ENCODE measurements at places on chromosomes 1 and 21.

DNA sequence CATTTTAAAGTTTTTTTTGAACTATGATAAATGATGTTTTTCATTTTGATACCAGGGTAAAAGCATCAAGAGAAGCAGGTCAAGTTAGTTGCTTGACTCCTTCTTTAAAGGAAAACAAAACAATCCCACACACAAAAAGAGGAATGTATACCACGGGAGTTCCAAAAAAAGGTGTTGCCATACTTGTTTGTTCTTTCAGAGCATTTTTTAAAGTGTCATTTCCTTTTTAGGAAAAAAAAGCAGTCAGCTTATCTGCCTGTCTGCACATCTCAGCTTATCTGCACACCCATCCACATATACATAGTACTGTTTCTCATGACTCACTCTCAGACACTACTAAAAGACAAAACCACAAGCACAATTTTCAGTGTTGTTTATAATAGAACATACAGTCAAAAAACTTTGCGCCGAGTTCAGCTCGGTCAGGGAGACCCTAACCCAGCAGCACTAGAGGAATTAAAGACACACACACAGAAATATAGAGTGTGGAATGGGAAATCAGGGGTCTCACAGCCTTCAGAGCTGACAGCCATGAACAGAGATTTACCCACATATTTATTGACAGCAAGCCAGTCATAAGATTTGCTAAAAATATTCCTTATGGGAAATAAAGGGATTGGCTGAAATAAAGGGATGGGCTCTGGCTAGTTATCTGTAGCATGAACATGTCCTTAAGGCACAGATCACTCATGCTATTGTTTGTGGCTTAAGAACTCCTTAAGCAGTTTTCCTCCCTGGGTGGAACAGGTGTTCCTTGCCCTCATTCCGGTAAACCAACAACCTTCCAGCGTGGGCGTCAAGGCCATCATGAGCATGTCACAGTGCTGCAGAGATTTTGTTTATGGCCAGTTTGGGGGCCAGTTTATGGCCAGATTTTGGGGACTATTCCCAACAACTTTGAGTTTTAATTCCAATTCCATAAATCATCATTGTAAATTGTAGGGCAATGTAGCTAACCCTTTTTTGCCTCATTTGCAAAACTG is 11.4 kb upstream of the MNDA start:
- peak; percentile 34 for DNase-seq

- DNase-seq = no peak
These were observed 2.1 kb downstream of the GALNT2 start for GRCh38 chr1:230068952-230069684.

DNA sequence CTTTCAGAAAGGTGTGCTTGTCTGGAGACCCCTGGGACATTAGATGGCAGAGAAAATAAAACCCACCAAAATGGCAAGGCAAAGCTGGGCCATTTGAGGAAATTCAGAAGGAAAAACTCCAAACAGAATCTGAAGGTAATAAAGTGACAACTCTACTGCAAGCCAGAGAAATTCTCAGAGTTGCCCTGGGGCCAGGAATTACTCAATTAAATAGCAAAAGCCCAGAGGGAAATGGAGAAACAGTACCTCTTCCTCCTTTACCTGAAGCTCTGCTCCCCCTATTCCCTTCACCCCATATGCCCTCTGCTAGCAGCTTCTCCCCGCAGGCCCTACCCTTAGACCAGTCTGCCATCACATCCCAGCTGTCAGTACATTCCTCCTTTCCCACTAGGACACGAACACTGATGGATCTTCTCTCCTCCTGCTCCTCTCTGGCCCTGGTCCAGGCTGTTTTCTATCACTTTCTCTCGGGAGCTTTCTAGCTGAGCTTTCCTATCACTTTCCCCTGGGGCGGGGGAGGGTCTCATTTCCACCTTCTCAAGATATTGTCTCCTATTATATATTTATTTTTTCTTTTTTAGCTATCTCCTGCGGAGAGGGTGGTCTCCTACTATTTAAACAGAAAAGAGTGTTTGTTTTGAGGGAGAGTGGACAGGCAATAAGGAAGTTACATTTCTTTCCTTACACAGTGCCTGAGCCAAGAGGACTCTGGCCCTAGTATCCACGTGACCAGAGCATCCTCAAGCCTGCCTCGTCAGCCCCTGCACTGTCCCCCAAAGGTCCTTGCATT is 47.7 kb upstream of the RBM15 start:
- DNase-seq = no peak

- DNase-seq = no peak
These were observed 7.1 kb downstream of the NRDC start for GRCh38 chr1:51871351-51871975.

DNA sequence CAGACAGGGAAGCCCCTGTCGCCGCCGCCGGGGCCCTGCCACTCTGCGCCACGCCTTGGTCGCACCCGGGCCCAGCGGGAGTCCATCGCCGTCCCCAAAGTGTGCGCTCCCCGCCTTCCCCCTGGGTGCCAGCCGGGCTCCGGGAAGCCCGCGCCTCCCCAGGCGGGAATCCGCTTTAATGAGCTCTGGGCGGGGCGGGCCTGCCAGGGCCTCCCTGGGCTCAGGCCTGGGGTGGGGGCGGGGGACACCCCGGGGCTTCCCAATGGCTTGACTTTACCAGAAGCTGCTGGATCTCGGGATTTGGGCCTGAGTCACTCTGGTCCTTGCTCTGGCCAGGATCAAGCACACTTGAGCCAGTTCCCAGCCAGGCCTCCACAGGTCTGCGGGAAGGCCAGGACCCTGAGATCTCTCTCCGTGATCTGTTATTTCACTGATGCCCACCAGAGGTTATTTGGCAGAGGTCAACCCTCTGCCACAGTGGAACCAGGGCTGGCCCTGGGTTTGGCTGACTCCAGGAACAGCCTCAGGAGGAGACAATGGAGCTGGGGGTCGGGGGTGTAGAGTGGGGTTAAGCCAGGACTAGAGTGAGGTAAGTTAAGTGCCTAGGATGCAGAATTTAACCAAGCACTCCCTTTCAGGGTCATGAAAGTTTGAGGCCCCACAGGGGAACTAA is 178.4 kb upstream of the EDN2 start:
- no peak for DNase-seq

DNA sequence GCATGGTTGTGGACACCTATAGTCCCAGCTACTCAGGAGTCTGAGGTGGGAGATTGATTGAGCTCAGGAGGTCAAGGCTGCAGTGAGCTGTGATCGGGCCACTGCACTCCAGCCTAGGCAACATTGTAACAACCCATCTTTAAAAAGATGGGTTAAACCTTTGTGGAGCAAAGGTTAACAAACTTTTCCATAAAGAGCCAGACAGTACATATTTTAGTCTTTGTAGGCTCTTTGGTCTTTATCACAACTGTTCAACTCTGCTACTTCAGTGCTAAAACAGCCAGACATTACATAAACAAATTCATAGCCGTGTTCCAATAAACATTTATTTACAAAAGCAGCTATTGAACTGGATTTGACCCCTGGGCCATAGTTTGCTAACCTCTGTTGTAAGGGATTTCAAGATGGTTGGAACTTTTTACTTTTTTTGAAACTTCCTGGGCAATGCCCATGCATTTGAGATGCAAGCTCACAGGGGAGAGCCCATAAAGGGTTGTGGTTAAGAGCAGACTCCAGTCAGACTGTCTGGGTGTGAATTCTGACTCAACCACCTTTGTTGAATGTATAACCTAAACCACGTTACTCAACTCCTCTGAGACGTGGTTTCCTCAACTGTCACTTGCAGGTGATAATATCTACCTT is 10.8 kb downstream of the INAVA start:
- peak; percentile 77 for DNase-seq

DNA sequence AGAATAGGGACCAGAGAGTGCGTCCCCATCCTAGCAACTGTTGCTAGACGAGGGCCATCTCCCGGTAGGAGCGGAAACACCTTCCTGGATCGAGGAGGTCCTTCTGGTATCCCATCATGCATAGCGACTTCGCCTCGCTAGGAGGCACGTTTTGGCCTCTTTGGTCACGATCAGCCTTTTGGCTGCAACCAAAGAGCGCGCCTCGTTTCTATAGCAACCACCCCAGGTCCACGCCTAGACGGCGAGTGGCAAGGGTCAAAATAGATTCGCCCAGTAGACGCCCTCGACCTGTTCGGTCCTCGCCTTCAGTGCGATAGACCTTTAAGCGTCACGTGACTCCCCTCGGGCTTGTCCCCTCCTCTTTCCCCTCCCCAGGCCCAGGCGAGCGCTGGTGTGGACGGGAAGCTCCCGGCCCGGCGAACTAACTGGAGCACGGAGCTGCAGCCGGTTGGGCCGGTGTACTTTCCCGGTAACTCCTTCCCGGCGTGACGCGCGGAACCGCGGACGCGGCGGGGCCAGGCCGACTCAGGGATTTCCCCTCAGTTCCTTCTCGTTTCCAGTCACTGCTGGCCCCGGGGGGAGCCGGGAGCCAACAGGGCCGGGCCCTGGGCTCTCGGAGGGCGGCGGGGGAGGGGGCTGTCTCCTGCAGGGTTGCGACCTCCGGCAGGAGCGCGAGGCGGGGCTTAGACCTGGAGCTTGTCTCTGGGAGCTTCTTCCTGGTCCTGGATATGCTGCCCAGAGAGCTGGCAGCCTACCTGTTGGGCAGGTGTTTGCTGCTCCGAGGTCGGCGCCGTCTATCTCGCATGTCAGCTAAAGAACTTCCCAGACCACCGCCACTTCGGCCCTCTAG is at the start of gene DNAJC16:
DNAJC16 (plus strand) TSS at position 359 of the 850 bp plus-strand sequence. CDS start 2,258 bp downstream, outside the sequence.
- peak; percentile 100 for DNase-seq

DNA sequence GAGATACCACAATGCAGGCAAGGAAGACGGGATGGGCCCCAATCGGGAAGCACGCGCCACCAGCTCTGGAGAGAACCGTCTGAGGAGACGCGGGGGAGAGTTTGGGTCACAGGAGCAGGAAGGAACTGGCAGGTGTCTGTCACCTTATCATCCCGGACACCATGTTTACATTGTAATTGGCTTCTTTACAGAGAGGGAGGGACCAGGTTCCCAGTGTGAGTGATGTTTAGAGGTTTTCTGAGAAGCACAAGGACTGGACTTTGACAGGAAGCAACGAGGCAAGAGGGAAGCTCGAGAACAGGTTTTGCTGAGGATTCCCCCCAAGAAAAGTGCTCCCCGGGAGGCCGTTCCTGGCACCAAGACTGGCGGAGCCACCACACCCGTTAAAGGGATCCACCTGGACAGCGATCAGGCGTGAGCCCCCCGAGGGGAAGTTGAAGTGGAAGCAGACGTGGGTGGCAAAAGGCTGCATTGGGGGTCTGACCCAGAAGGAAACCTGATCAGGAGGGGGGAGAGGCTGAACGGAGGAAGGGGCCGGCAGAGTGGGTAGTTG is 957 bp downstream of the EPS15 start:
- peak; percentile 62 for DNase-seq

DNA sequence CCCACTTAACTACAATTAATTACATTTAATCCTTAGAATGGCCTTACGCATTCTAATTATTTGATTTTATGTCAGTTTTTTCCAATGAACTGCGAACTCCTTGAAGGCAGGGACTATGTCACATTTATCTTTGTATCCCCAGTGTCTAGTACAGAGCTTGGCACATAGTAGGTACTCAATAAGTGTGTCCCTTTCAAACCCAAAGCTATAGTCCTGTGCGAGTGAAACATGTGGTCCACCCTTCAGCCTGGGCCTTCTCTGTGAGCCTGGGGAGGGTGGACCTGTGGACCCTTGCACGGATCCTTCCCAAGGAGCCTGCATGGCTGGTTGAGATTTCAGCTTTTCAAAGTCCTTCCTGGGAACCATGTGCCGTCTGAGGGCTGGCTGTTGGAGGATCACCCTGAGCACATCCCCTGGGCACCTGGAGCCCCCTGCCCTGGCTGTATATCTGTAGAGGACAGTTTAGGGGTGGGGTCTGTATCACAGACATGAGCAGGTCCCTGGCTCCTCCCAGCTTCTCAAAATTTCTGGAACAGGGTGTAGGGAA is 103.1 kb downstream of the IER5 start:
- no peak for DNase-seq

DNA sequence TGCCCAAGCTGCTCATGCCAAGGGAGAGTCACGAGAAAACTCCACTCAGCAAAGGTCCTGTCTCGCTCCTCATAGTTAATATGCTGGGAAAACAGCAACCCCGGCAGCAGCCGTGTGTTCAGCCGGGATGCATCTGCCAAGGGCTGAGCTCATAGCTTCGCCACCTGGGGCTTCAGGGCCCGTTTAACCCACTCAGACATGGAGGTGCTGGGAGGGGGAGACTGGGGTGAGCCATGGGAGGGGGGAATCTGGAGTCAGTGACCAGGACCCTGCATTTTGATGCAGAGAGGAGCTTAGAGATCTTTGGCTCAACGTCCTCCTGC is 283.4 kb downstream of the PTPRU start:
- DNase-seq = no peak

GRCh38 chr1:164834641-164835040 is 275.7 kb downstream of the PBX1 start:
- no peak for DNase-seq

DNA sequence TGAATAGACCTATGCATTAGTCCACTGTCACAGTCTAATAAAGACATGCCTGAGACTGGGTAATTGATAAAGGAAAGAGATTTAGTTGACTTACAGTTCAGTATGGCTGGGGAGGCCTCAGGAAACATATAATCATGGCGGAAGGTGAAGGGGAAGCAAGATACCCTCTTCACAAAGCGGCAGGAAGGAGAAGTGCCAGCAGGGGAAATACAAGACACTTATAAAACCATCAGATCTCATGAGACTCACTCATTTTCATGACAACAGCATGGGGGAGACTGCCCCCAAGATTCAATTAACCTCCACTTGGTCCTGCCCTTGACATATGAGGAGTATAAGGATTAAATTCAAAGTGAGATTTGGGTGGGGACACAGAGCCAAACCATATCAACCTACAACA is 59.4 kb downstream of the CAPN9 start:
- no peak for DNase-seq

DNA sequence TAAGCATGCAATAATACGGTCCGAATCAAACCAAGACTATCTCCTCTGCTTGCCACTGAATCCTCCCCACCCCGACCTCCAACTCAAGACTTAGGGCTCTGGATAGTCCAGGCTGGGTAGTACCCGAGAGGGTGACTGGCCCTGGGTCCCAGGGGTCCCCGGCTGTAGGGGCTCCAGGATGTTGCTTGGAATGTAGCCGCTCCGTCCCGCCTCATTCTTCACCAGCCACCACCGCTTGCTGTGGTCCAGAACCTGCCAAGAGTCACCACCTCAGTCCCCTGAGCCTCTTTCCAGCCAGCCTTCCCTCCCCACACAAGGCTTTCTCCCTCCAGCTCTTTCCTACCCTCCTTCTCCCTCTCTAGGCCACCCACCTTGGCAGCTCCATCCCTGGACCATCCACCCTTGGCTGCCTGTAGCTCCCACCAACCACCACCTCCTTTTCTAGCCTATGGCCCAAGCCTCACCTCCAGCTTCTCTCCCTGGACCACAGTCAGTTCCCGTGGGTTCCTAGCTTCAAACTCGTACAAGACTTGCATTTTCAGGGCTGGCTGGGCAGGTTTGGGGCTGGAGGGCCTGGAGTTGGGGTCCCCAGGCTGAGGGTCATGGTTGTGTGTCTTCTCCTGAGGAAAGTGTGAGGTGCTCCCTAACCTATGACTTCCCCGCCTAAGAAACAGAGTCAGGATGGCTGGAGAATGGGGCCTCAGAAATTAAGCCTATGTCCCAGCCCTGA is 10.9 kb upstream of the GSTM3 start:
- no peak for DNase-seq

All from CD4-positive, alpha-beta T cell treated with Interleukin-15 for 4 hours (primary cell).